ENCODE measurements at places on chromosomes 5 and 9. TPM values are rescaled to one million over a fixed set of nuclear protein-coding genes. Genes with fewer than 3 reads are reported as not detected.

DNA sequence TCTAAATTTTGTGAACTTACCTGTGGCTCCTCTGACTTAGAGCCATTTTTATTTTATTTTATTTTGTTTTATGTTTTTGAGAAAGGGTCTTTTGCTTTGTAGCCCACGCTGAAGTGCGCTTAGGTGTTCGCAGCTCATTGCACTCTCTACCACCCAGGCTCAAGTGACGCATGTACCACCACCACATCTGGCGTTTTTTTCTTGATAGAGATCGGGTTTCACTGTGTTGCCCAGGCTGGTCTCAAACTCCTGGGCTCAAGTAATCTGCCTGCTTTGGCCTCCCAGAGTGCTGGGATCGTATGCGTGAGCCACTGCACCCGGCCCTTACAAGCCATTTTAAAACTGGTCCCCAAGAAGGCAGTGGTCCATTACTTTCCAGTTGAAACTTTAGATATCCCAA, 18.5 kb downstream of the MATR3 start:
- no peak for DNase-seq

- no peak for DNase-seq
Observed at GRCh38 chr9:80507611-80508010, 935.8 kb downstream of the TLE4 start.

DNA sequence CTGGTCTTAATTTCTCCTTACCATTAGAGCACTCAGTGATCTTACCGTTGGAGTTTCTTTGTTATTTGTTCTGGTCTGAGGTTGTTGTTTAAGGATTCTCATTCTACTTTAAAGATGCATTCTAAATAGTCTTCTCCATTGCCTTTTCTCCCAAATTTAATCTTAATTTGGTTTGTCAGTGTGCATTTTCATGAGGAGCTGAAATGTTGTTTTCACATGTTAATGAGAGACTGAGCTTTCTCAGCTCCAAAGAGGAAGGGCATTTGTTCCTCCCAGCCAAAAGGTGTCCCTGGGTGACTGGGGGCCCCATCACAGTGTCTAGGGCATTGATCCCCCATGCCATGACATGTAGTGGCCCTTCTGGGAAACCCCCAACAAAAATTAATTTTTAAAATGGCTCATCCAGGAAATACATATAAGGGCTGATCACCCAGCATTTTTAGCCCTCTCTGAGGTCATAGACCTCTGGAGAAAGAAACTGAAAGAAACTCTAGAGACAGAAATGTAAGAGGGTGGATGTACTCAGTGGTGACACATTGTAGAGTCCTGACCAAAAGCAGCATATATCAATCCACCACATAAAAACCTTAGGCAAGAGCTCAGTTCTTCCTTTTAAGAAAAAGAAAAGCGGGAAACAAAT, 240.4 kb upstream of the RAI14 start:
- no peak for DNase-seq

DNA sequence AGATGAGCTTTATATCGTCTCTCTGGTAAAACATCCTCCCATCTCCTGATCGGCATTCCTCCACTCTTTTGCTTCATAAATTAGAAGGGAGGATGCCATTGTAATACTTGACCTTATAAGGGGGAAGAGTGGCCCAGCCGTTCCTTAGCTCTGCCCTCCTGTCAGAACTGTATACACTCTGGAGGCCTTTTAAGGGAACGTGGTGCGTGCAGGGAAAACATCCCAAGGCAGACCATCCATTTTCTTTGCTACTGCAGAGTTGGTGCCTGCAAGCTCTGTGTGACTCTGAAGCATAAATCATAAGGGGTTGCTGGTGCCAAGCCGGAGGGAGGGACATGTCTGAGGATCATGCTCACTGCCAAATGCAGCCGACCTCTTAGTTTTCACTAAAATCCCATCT, 90.4 kb downstream of the PGM5 start:
- DNase-seq: peak; percentile 94

DNA sequence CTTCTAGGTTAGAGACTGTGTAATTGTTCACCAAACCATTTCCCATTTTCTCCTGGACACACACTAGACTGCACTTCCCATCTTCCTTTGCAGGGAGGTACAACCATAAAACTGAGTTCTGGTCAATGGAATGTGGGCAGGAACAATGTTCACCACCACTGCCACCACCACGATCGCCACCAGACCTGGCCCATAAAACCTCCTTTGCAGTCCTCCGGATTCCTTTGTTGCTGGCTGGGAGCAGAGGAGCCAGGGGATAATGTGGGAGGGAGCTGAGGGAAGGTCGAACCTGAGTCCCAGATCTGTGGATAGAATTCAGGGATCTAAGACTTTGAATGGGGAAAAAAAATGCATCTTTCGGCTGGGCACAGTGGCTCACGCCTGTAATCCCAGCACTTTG, 29.4 kb upstream of the EGFLAM start:
- DNase-seq: no peak

DNA sequence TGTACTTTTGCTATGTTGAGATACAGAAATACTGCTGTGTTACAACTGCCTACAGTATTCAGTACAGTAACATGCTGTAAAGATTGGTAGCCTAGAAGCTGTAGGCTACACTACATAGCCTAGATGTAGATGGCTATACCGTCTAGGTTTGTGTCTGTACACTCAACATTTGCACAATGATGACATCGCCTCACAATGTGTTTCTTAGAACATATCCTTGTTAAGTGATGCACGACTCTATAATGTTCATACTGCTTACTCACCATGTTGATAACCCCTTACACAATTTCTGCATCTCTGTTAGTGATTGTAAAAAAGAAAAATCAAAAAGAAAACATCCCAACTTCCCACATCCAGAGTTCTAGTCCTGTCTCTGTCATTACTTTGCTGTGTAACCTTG, 450.0 kb downstream of the CCDC171 start:
- DNase-seq: no peak

- DNase-seq: no peak
Observed at GRCh38 chr5:170655920-170656319, 127.6 kb upstream of the GABRP start.

GRCh38 chr5:91313757-91314673, 69.1 kb downstream of the ARRDC3 start:
- DNase-seq: peak; percentile 85

- DNase-seq: peak; percentile 19
Observed at GRCh38 chr5:137061382-137061781, 437.7 kb downstream of the SPOCK1 start.

- no peak for DNase-seq
Observed at GRCh38 chr5:14257995-14258403, 114.9 kb downstream of the TRIO start.

DNA sequence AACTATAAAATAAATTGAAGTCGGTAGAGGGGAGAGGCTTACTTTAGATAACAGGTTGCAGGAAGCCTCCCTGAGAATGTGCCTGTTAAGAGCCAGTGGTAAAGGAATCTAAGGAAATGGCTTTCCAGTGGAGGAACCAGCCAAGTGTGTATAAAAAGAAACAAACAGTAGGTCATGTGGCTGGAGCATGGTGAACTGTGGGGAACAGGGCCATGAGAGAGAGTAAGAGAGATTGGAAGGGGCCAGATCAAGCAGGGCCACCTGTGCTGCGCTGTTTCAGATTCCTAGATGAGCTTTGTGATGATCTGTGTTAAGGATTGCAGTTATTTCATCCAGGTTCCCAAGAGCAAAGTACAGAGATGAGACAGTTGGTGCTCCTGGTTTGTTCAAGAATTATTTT, 152.7 kb upstream of the SGCD start:
- no peak for DNase-seq

DNA sequence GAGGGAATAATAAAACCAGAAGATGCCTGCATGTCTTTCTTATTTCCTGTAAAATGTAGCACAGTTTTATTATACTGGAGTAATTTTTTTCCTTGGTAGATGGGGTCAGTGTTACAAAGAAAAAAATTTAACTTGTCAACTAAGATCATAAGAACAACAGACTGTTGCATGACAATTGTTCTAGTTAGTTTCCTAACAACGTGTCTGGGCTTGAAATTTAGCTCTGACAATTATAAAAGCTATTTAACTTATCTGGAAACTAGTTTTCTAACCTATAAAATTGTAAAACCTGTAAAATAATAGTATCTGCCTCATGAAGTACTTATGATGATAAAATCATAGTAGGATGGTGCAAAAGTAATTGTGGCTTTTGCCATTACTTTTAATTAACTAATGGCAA, 4.9 kb downstream of the SHOC1 start:
- DNase-seq: no peak

- no peak for DNase-seq
Observed at GRCh38 chr5:97846643-97847042, 663.6 kb upstream of the RIOK2 start.

DNA sequence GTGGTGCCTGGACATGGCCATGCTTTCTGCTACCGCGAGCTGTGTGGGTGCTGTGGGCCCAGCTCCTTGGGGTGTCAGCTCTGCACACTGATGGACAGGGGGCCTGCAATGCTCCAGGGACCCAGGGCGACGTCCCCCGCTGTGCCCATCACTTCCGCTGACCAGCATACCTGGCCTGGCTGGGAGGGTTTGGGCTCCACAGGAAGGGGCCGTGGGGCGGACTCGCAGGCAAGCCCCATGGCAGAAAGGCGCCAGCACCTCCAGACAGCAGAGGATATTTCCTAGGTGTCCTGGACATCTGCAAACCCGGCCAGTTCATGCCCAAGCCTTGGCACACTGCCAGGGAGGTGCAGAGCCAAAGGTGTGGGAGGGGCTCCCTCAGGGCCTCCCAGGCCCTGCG, 295.8 kb upstream of the IRX4 start:
- DNase-seq: no peak

GRCh38 chr5:115393239-115393638, 96.8 kb upstream of the CCDC112 start:
- DNase-seq: peak; percentile 36

GRCh38 chr9:13513286-13513685, 233.8 kb upstream of the MPDZ start:
- peak; percentile 95 for DNase-seq

The ANKRD33B gene
- 7.2 TPM for total RNA-seq

The LMX1B gene
- total RNA-seq: not detected

The AUH gene
- total RNA-seq: 35.6 TPM

The PCDHA3 gene
- 4.3 TPM for total RNA-seq

The SPOCK1 gene
- 28.4 TPM for total RNA-seq

The CD274 gene
- 4.6 TPM for total RNA-seq
